ENCODE measurements at places on chromosomes 5 and 9.
A peak's percentile ranks its signal among the peaks of the same experiment; 100 is the strongest.

- DNase-seq = no peak
Measured at GRCh38 chr5:9834871-9835770, 205.0 kb upstream of the TAS2R1 start.

- peak; percentile 36 for DNase-seq
Measured at GRCh38 chr9:20732118-20732517, 48.1 kb downstream of the FOCAD start.

DNA sequence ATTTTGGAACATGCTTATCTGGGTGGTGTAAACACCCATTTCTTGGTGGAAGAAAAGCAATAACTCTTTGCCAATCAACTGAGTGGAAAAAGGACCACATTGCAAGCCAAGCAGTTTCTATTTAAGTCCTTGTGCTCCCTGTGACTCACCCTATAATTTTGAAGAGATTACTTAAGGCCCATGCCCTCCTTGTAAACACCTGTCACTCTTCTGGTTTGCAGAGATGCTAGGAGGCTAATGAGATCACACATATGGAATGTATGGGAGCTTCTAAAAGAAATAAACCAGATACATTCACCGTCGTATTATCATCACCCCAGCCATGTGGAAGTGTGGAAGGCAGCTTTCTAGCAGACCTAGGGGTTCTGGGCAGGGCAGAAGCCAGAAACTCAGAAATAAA is 337.1 kb downstream of the GADD45G start:
- DNase-seq = peak; percentile 91

DNA sequence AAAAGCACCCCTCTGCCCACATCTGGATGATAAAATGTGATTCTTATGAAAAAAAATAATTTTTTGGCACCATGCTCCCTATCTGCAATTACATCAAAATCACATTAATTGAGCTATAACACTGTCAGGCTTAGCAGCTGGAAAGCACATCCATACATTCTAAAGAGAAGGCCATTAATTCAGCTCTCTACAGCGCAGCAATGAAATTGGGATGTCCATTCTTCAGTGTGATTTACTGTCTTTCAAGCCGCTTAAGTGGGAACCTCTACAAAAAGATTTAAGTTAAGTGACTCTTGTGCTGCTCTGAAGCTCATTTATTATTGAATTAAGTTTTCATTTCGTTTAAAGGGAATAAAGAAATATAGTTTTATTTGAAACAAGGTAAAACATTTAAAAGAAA is 171.3 kb downstream of the EBF1 start:
- no peak for DNase-seq

DNA sequence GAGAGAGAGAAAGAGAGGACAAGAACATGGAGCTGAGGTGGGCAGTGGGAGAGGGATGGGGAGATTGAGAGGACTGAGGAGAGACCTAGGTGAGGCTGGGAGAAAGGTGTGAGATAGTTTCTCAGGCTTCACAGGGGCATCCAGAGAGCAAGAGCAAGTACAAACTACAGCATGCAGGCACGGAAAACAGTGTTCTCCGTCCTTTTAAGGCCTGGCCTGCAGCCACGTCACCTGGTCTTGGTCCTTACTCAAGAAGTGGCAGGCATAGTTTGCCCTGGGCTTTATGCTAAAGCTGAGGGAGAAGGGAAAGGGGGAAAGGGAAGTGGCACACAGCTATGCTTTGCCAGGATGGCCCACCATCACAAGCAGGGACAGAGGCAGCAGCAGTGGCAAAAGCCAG is 65.7 kb downstream of the SIL1 start:
- no peak for DNase-seq

DNA sequence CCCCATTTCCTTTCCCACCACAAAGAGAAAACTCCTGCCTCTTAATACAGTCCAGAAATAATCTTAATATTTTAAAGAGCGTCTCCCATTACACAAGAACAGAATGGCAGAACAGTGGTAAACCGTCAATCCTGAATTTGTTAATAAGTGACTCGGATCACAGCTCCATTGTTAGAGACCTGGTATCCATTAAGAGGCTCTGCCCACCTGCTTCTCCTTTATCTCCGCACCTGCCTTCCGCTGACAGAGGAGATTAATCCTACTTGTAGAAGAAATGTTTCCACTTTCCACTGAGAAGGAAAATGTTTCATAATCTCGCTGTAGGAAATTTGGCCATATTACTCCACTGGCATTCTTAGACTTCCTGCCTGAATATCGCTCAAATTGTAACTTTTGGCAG is 1493.2 kb downstream of the MAT2B start:
- DNase-seq = no peak

- no peak for DNase-seq
Measured at GRCh38 chr9:127763918-127764384, 14.5 kb downstream of the SH2D3C start.

DNA sequence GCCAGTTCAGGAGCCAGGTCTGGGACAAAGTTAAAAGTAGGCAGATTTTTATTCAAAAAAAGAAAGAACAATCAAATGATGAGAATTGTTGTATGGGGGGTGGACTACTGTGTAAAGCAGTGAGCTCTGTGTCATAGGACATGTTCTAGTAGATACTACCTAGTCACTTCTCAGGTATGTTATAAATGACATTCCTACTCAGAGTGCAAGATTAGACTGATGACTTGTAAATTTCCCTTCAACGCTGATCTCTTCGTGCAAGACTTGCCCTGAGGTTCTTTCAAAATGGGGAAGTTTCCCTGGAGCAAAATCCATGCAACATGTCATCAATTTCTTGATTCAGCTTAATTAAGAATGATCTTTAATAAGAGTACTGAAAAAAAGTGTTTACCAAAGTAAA is 175.1 kb downstream of the RORB start:
- DNase-seq = no peak

DNA sequence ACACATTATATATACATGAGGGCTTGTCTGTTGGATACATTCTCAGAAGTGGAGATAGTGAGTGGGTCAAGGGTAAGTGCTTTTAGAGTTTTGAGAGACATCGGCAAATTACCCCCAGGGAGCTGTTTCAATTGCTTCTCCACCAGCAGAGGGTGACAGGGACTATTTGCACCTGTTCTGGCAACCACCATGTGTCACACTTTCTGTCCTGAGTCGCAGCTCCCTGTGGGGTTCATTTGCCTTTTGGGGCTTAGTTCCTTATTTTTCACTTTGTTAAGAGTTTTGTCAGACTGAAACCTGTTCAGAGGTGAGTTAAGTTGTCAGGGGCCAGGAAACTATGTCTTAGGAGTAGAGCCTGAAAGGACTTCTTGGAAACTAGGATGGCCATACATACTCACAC is 20.1 kb upstream of the SLC36A1 start:
- no peak for DNase-seq

- peak; percentile 79 for DNase-seq
Measured at GRCh38 chr5:132363431-132364112, 5.9 kb upstream of the SLC22A5 start.

DNA sequence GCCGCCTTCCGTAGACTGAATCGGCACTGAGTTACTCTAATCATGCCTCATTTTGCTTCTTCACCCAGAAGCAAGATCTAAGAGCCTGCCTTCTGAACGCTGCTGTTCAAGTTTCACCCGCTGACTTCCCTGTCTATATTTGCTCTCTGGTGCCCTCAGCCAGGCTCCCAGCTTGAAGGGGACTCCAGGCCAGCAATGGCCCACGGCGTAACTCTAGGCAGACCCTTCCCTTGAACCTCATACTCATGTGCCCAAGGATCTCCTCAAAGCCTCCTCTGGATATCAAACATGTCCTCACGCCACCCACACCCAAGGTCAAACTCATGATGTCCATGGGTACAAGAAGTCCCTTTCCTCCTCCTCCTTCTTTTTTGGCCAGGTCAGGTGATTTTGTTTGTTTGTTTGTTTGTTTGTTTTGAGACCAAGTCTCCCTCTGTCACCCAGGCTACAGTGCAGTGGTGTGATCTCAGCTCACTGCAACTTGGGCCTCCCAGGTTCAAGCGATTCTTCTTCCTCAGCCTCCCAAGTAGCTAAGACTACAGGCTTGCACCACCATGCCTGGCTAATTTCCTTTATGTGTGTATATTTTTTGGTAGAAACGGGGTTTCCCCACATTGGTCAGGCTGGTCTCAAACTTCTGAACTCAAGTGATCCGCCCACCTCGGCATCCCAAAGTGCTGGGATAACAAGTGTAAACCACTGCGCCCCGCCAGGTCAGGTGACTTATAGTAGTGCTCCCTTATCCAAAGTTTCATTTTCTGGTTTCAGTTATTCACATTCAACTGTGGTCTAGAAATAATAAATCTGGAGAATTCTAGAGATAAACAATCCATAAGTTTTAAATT is 239.0 kb downstream of the SYK start:
- no peak for DNase-seq

GRCh38 chr5:157596487-157596886 is 20.9 kb upstream of the ADAM19 start:
- DNase-seq = no peak

DNA sequence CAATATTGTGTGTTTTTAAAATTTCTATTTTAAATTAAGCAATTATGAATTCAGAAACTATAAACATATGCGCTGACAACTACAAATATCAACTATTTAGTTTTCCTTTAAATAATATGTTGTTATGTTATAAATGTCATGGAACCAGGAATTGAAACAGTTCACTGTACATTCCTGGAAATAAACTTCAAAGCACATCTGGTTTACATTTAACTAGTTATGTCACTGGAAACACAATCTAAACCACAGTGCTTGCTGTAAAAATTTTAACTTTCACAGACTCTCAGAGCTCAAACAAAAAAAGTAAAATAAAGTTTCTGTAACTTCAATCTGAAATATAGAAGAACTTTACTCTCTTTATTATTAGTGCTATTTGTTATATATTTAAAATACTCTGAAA is 179.2 kb downstream of the FBN2 start:
- DNase-seq = peak; percentile 66

GRCh38 chr5:39424736-39425637 is at the start of gene DAB2:
Gene DAB2 (minus strand): TSS chr5:39424980. CDS start chr5:39394320, 30,660 bp downstream.
- peak; percentile 98 for DNase-seq

DNA sequence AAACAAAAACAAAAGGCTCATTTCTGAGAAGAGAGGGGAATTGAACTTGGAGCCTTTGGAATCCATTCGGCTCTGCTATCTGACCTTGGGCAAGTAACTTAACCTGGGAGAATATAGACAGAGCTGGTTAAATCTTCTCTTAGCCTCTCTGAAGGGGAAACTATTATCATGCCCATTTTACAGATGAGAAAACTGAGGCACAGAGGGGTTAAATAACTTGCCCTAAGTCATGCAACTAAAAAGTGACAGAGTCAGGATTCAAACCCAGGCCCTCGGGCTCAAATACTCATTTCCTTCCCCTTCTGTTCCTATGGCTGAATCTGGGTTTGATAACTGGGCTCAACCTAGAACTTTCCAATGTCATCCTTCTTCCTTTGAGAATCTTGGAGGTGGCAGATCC is 291.3 kb upstream of the MSX2 start:
- DNase-seq = no peak

GRCh38 chr5:169065400-169065799 is 235.5 kb downstream of the SLIT3 start:
- no peak for DNase-seq

DNA sequence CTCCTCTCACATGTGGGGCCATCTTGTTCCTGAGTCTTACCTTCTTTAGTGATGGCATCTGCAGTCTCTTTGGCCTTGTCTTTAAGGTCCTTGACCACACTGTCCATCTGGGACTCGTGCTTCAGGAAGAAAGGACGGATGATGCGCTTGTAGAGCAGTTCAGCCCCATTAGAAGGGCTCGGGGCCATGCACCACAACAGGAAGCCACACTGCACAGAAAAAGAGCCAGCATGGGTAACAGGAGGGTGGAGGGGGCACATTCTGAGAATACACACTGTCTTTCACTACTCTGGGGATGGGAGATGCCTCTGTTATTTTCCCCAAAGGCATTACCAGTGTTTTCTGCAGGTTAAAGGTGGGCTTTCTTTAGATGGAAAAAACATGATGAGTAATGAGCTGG is 25.9 kb downstream of the SRP19 start:
- no peak for DNase-seq

DNA sequence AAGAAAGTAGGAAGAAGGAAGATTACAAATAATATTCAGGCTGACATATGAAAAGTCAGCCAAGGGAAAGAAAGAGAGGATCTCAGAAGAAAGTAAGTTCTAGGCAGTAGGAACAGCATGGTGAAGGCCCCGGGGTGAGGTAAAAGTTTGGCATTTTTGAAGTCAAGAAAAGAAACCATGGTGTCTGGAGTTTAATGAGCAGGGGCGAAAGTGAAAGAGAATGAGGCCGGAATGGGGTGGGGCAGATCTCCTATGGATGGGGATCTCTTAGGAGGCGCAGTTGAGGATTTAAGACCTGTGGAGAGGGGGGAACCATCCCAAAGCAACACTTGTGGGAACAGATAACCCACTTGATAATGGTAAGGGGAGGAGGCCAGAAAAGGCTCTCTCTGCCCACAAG is 42.3 kb upstream of the SMAD5 start:
- no peak for DNase-seq

GRCh38 chr5:126492939-126493338 is 69.7 kb downstream of the GRAMD2B start:
- peak; percentile 44 for DNase-seq

DNA sequence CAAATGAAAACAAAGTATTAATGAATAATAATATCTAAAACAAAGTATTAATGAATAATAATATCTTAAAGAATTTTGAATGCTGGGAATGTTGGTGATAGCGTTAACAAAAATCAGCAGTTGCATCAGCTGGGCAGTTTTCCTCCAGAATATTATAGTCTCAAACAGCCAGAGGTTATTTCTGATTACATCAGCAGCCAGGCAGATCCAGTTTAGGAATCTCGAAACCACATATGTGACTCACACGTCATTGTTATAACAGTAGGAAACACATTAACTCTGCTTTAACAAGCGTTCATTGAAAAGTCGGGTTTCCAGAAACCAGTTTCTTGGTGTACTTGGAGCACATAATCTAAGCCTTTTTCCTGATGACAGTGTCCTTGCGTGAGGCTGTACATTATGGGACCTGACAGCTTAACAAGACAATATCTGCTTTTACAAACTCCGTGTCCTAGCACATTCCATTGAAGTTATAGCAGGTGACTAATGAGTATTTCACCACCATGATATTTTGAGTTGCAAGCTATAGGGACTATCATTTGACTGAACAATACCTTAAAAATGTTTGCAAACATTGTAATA is 559.5 kb upstream of the KLF4 start:
- DNase-seq = peak; percentile 97

DNA sequence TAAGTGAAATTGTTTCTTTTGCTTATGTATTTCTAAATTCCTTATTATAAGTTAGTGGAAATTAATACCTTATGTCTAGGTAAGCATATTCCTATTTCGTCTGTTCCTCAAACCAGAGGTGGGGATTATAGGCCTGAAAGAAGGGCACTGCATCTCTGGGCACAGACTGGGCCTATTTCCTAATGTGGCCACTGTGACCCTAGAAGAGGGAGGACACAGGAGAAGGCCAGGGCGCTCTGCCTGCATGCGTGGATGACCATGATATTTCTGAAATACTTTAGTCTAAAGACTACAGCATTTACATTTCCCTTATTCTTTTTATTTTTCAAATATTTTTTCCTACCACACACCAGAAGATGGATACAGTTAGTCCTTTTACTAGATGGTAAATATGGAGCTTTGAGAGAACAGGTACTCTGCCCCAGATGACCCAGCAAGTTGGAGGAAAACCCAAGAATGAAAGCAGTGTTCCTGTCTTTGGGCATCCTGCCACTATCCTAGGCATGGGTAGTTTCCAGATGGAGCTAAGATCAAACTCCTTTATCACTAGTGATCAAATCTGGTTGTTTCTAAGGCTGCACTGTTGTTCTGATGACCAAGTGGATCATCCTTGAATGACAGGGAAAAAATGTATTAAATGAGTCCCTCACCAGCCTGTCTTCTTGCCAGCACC is 27.8 kb downstream of the RUSC2 start:
- no peak for DNase-seq
